ENCODE measurements at places on chromosomes 2 and 18. TPM values are rescaled to one million over a fixed set of nuclear protein-coding genes. Genes with fewer than 3 reads are reported as not detected.

The KIF1A gene
- 3.8 TPM for polyA plus RNA-seq

The MALT1 gene
- 18.8 TPM for polyA plus RNA-seq

The IL18R1 gene
- polyA plus RNA-seq, result not detected

The SLC5A7 gene
- polyA plus RNA-seq, result 0.35 TPM

The KHK gene
- 1.9 TPM for polyA plus RNA-seq

The TMEM182 gene
- 212 TPM for polyA plus RNA-seq

The STARD6 gene
- not detected for polyA plus RNA-seq

The PSTPIP2 gene
- polyA plus RNA-seq, result 2.1 TPM

The SDC1 gene
- 16.7 TPM for polyA plus RNA-seq

The GPR17 gene
- polyA plus RNA-seq, result 4.1 TPM

The LINC00305 gene
- polyA plus RNA-seq, result not detected

The NLRC4 gene
- not detected for polyA plus RNA-seq
